Left colon (tissue), 2 donors: ENCODE measurements at places on chromosomes 3 and 15. TPM values are rescaled to one million over a fixed set of nuclear protein-coding genes. Genes with fewer than 3 reads are reported as not detected.

The AP3B2 gene
- 1.3 TPM for total RNA-seq

The DUOX2 gene
- total RNA-seq, result 30.4 TPM

The RSL24D1 gene
- total RNA-seq, result 36.0 TPM

The THSD4 gene
- total RNA-seq, result 45.5 TPM

The CIDEC gene
- total RNA-seq, result 26.2 TPM

The RASGRP1 gene
- 0.84 TPM for total RNA-seq

The MUSTN1 gene
- 2.5 TPM for total RNA-seq

The BFSP2 gene
- not detected for total RNA-seq

The ACSBG1 gene
- total RNA-seq, result 0.58 TPM

The KBTBD12 gene
- 3.8 TPM for total RNA-seq

The PPP1R14D gene
- total RNA-seq, result 171 TPM

The MCF2L2 gene
- 0.75 TPM for total RNA-seq

The NR2E3 gene
- 0.67 TPM for total RNA-seq

The TFRC gene
- total RNA-seq, result 595 TPM

The DISP2 gene
- 13.7 TPM for total RNA-seq

The GATA2 gene
- total RNA-seq, result 6.0 TPM
